ENCODE measurements at places on chromosomes 2 and 18.

DNA sequence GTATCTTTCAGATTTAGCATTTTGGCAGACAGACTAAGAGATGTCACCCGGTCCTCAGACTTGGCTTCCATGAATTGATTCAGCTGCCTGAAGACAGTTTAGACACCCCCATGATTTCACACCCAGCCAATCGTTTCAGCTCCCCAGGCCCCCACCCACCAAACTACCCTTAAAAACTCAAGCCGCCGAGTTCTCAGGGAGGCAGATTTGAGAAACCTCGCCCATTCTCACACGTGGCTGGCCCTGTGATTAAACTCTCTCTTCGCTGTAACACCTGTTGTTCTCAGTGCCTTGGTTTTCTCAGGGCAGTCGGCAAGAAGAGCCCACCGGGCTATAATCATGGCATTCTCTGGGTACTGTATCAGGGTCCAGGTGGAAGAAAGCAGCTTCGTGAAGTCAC lies 35.2 kb downstream of the UXS1 start:
- DNase-seq = no peak

- no peak for DNase-seq
Observed at GRCh38 chr2:7089284-7089683, 172.1 kb downstream of the RNF144A start.

- no peak for DNase-seq
Observed at GRCh38 chr2:177598326-177599138, 206.0 kb downstream of the AGPS start.

DNA sequence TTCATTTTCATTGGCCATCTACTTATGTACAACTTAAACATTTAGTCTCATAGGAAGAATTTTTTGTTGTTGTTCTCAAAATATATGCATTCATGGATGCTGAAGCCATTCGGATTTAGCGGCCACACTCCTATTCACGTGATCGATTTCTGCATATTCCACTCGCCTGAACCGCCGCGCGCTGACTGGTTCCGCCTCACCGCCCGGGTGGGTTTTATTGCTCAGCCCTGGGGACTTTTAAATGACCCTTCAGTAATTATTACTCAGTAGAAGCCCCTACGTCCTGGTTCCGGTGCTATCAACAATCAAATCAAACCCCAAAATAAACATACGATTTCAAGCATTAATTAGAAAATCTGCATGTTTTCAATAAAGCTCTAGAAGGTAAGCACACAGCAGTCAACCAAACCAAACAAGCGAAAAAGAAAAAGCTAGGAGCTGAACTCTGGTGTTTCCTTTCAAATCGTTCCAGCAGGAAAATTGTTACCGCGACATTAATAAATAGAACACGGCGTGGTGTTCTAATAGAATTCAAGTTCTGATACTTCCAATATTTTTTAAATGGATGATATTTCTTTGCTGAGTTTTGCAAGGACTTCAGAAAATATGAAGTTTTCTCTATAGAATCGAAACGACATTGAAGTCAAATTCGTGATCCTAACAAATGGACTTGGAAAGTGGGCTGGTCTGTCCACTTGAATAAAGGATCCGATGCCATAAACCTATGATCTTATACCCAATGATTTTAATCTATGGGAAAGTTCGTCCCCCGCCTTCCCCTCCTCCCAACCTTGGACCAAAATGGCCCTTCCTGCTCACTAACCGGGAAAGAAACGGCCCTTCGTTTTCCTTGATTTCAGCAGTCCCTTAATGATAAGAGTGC lies 9.3 kb downstream of the PAX3 start:
- no peak for DNase-seq

GRCh38 chr2:64617631-64618151 lies 36.0 kb downstream of the SERTAD2 start:
- no peak for DNase-seq

DNA sequence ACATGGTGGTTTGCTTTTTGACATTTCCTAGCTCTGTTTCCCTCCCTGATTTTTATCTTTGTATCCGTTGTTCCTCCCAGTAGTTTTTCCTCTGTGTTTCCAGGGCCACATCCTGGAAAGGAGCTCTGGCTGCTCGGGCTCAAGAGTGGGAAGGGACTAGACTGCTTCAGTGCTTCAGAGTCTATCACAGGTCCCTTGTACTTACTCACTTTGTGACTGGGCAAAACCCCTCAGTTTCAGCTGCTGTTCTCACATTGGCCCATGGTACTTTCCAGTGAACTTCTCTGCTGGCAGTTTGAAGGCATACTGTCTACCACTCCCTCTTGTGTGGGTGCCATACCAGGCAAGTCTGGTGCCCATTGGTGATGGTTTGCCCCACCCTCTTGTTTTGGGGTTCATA lies 7.5 kb upstream of the STAMBP start:
- DNase-seq = no peak
